Central memory CD4-positive, alpha-beta T cell (primary cell): ENCODE measurements at places on chromosomes 13 and 19.
A peak's percentile ranks its signal among the peaks of the same experiment; 100 is the strongest.

GRCh38 chr19:4232614-4233281, 3.4 kb downstream of the EBI3 start:
- DNase-seq, result no peak

DNA sequence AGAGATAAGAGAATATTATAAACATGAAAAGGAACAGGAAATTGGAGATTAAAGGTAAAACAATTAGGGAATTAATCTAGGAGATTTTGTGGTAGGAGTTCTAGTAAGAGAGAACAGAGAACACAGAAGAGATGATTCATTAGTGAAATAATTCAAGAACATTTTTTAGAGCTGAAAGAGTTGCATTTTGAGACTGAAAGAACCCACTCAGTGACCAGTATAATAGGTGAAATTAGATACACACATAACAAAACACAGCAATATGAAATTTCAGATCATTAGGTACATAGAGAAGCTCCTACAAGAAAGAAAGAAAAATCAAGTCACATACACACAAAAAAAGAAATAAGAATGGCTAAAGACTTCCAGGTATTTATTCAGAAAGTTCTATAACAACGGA, 144.0 kb downstream of the CYSLTR2 start:
- no peak for DNase-seq

GRCh38 chr13:106008540-106008939, 526.9 kb downstream of the EFNB2 start:
- DNase-seq, result no peak

- no peak for DNase-seq
These were observed 802.3 kb upstream of the ARGLU1 start for GRCh38 chr13:107370015-107370785.

DNA sequence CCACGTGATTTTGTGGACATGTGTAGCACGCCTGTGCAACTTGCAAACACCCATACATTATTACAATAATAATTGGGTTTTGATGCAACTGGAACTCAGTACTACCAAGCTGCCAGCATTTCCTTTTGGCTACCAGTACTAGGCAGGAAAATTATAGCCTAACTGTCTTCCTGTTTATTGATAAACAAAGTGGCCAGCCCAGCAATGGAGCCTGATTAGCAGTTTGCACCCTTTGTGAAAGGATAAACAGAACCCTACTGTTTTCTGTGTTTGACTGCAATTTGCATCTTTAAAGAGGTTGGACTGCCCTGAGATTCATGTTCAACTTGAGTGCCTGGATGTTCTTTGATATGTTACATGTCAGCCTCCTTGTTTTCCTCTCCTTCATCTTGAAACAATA, 173.9 kb downstream of the ZIC5 start:
- no peak for DNase-seq

DNA sequence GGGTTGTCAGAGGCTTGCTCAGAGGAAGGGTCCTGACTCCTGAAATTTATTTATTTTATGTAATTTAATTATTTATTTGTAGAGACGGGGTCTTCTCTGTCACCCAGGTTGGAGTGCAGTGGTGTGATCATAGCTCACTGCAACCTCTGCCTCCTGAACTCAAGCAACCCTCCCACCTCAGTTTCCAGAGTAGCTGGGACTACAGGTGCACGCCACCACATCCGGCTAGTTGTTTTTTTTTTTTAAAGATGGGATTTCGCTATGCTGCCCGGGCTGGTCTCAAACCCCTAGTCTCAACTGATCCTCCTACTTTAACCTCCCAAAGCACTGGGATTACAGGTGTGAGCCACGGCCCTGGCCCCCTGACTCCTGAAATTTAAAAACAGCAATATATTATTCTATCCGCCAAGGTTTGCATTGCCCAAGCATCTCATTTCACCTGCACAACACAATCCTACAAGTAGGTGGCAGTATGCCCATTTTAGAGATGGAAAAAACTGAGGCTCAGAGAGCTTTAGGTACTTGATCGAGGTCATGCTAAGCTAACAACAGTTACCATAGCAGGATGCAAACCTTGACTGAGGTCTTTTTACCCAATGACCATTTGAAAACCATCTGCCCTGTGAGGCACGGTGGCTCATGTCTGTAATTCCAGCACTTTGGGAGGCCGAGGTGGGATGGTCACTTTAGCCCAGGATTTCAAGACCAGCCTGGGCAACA, 18.1 kb downstream of the ARHGEF18 start:
- peak; percentile 38 for DNase-seq

DNA sequence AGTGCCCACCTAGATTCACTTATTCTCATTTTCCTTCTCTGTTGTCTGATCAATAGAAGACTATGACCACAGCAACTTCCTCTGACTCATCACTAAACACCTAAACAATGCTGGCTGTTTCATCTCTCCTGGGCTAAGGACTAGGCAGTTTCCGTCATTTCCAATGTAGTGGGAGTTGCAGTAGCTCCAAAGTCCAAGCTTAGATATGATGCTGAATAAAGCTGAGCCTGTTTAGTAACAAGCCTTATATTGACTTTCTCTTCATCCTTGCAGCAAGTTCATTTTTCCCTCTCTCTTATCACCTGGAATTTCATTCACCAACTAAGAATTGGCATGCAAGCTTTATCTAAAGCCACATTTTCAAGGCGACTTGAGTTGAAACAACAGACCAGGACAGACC, 53.5 kb upstream of the PCDH9 start:
- no peak for DNase-seq

GRCh38 chr19:27657271-27658051, 1555.5 kb downstream of the UQCRFS1 start:
- no peak for DNase-seq

DNA sequence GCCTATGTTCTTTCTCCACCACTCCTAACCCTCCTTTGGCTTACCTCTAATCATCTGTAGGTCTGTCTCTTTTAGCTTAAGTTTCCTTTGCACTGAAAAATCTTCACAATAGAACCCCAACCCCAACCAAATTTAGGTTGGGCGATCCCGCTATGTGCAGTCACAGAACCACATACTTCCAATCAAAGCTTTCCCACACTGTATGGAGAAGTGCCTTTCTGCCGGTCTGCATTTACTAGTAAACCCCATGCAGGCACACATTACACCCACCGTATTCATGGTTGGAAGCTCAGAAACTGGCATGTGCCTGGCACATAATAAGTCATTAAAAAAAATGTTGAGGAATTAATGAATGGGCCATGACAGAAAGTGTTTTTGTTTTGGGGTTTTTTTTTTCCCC, 158.4 kb downstream of the KLF12 start:
- DNase-seq, result no peak

- DNase-seq, result no peak
These were observed 12.4 kb upstream of the USE1 start for GRCh38 chr19:17202713-17203112.

- DNase-seq, result no peak
These were observed 140.2 kb upstream of the MIR17HG start for GRCh38 chr13:91207261-91207660.

DNA sequence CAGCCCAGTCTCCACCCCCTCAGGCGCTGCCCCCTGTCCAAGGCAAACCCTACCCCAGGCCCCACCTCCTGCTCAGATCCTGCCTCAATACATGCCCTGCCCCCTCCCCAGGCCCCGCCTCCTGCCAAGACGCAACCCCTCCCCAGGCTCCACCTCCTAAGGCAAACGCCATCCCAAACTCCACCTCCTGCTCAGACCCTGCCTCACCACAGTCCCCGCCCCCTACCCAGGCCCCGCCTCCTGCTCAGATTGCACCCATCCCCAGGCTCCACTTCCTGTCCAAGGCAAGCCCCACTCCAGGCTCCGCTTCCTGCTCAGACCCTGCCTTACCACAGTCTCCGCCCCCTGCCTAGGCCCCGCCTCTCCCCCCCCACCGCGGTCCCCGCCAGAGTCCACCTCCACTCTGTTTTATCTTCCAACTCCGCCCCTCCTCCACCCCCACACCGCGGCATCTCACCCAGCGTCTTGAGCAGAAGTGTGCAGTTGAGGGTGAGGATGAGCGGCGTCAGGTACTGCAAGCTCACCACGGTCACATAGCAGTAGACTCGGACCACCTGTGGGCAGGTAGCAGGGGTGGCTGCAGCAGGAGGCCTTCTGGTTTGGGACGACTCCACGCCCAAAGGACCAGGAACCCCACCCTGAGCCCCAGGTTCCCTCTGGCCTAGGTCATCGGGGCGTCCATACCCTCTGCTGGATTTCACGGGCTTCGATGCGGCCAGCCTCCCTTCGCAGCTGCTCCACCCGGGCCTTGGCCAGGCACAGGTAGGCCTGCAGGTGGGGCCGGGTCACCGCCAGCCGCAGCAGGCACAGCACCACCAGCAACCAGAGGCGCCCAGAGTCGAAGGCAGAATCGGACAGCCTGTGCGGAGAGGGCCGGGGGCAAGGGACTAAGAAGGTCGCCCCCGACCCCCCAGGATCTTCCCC, 17.7 kb downstream of the TMEM161A start:
- DNase-seq, result no peak

DNA sequence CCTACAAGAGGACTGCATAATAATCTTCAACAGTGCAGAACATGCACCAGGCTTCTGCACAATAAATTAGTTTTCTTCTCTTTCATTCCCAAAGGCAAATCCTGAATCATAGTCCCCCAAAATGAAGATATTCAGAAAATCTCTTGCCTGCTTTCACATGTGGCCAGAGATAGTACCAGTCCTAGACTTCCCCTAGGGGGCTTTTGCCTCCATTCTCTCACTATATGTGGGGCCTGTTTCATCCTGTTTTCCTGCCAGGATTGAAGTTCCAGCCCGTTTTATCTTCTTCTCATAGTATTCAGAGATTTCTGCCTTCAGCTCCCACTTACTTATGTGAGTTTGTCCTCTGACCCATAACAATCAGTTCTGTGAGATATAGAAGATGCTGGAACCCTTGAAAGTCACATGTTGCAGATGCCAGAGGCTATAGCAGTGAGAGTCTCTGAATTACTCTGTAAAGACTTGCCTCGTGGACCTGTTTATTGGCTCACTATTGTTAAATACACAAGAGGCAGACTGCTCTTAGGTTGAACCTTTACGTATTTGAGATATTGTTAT, 421.9 kb upstream of the PCDH9 start:
- no peak for DNase-seq

DNA sequence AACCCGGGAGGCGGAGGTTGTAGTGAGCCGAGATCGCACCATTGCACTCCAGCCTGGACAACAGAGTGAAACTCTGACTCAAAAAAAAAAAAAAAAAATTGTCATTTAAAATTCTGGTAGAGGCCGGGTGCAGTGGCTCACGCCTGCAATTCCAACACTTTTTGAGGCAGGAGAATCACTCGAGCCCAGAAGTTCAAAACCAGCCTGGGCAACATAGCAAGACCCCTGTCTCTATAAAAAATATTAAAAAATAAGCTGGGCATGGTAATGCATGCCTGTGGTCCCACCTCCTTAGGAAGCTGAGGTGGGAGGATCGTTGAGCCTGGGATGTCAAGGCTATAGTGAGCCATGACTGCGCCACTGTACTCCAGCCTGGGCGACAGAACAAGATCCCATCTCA, 6.2 kb downstream of the NUCB1 start:
- no peak for DNase-seq

DNA sequence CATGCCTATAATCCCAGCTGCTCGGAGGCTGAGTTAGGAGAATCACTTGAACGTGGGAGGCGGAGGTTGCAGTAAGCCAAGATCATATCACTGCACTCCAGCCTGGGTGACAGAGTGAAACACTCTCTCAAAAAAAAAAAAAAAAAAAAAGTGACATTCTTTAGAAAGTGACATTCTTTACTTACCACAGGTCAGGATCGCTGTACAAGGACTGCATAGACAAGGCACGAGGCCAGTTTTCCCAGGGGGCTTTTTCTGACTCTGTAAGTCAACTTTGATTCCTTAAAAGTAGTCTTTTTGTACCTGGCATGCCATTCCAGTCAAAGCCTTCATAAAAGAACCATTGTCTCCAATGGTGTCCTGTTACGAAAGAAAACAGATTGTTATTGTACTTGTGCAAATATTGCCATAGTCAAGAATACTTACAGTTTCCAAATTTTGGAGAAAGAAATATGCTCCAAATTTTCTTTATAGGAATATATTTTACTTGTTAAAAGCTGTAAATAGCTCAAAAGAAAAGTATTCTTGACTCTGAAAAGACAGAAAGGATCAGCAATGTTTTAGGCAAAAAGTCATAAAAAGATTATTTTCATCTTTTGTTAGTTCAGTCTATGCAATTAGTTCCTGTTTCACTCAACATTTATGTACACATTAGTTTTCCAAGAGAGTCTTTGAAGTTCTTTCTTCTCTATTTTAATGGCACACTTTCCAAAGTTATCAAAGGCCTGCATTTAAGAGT, 39.3 kb downstream of the CEACAM1 start:
- no peak for DNase-seq

DNA sequence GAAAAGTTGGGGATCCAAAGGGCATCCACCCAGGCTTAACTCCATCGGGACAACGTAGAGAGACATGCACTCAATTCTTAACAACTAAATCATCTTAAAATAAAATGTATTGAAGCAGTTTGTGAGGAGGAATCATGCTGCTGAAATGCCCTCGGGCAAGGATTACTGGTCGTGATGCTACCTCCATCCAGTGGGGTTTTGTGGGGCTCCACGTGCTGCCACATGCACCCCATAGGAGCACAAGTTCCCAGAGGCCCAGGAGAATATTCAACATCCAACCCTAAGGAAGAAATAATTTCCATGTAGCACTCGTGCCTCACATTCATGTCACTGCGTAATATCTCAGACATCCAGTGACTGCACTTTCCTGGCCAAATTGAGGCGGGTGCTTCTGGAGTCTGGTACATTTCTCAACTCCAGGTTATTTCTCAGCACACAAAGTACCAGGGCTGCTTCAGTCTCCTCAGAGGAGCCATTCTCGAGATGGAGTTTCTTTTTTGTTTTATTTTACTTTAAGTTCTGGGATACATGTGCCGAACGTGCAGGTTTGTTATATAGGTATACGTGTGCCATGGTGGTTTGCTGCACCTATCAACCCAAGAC, 429.8 kb downstream of the FOXO1 start:
- no peak for DNase-seq

GRCh38 chr19:40416918-40417642, 3.9 kb upstream of the PRX start:
- DNase-seq, result peak; percentile 28

DNA sequence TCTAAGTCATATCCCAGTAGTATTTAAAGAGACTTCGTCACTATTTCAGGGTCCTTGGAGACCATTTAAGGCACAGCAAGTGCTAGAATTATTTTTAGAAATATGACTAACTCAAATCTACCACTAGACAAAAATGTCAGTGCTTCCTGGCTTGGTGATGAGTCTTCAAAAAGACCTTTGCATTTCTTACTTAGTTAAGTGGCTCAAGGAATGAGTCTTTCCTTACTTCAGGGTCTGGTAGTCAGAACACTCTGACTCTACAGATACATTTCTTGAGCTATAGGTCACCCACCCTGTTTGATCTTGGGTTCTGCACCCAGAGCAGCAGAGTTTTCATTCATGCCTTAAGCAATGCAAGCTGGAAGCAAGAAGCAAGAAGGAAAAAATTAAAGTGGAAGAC, 191.0 kb upstream of the HTR2A start:
- DNase-seq, result no peak

- DNase-seq, result no peak
These were observed 949.6 kb upstream of the SLC10A2 start for GRCh38 chr13:104015646-104016396.
